Astrocyte of the spinal cord (primary cell): ENCODE measurements at places on chromosomes 11 and 22.

- no peak for DNase-seq
These were observed 443.1 kb downstream of the TBC1D22A start for GRCh38 chr22:47205554-47205953.

DNA sequence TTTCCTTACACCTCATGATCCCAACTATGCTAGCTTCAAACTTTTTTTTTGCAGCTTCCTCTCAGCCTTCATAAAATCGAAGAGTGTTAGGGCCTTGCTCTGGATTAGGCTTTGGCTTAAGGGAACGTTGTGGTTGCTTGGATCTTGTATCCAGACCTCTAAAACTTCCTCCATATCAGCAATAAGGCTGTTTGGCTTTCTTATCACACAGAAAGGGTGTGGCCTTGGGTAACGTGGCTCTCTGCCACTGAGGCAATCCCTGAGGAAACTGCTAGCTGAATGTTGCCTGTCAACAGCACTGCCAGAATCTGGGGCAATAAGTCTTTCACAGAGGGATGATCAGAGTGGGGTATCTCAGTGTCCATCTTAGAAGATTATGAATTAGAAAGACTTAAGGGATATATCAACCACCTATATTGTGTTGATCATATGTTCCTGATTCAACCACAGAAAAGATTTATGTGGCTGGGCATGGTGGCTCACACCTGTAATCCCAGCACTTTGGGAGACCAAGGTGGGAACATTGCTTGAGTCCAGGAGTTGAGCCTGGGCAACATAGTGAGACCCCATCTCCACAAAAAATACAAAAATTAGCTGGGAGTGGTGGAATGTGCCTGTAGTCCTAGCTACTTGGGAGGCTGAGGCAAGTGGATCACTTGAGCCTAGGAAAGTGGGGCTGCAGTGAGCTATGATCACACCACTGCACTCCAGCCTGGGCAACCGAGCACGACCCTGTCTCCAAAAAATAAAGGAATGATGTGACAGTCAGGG is 12.5 kb upstream of the CUL5 start:
- no peak for DNase-seq

DNA sequence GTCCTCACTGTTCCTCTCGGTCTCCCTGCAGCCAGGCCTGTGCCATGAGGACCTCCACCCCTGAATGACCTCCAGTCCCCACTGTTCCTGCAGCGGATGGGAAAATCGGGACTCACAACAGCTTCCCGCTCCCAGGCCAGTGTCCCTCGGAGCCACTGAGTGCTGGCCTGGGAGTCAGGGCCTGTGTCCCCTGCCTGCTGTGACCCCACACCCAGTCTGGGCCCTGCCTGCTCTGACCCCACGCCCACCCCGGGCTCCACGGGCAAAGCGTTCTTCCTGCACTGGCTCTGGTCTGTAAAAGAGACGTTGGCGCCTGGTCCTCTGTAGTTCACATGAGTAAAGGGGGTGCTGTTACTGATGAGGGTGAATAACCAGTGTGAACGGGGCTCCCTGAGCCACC is 73.0 kb upstream of the SHISAL1 start:
- no peak for DNase-seq

GRCh38 chr11:69865707-69866106 is 46.5 kb upstream of the FGF3 start:
- DNase-seq: no peak

DNA sequence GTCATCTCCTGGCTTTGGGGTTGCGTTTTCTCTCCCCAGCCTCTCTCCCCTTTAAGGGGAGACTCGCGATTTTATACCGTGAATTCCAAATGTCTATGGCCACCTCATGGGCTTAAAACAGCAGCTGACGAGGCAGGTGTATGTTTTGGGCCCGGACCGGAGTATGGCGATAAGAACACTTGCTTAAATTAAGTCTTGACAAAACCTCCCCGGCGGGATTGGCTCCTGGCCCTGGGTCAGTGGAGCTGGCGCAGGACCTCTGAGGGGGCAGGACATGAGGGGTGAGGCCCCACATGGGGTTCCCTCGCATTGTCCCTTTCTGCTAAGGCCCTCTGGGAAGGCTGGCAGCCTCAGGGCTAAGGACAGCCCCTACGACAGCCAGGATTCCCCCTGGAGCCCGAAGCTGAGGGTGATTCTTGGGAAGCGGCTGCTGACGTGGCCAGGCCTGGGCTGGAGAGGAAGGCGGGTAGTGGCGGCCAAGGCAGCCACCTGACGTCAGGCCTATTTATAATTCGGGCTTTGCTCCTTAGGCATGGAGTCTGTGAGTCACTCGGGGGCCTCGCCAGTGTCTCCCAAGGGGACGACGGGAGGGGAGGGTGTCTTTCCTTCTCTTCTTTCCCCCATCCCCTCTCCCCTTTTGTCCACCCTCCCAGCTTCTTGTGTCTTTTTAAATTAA is 12.7 kb downstream of the MYO18B start:
- peak; percentile 90 for DNase-seq
